ENCODE measurements at places on chromosomes 4 and X.
A peak's percentile ranks its signal among the peaks of the same experiment; 100 is the strongest.

- no peak for DNase-seq
Observed at GRCh38 chrX:10582945-10583344, 37.4 kb downstream of the MID1 start.

- peak; percentile 66 for DNase-seq
Observed at GRCh38 chr4:83267121-83267829, 17.3 kb downstream of the COQ2 start.

GRCh38 chr4:25609976-25610375, 45.7 kb upstream of the SLC34A2 start:
- DNase-seq, result no peak

DNA sequence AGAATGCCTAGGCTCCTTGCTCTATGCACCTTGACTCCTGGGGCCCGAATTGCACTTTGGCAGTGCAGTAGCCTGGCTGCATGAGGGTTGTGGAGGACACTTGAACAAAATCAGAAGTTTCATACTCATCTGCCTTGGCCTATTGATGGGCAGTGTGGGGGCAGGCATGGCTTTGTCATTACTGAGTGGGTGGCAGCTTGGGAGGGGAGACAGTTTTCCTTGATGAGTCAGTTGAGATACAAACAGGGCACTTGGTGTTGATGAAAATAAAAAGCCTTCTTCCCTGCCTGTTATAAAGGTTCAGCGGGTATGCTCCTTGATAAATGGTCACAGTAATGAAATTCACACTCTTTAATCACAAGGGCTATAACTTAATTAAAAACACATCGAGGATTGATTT, 126.8 kb upstream of the MAMLD1 start:
- DNase-seq, result no peak
